GF-D8 (cell line): ENCODE measurements at places on chromosomes 3 and 15.

DNA sequence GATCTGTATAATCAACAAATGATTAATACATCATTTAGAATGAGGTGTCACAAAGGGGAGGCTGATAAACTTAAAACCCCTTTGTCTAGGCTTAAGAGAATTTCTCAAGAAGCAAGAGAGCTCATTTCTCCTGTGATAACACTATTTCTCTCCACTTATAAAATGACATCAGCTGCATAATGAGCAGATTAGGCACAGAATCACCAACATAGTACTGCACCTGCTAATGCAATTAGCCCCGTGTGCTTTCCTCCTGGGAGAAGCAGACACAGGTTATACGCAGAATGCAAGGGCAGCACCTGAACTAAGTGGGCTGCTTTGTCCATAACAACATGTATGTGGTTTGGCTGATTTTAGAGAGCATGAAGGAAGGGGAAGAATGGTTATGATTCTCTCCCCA, 515.3 kb upstream of the CFAP20DC start:
- DNase-seq, result no peak

DNA sequence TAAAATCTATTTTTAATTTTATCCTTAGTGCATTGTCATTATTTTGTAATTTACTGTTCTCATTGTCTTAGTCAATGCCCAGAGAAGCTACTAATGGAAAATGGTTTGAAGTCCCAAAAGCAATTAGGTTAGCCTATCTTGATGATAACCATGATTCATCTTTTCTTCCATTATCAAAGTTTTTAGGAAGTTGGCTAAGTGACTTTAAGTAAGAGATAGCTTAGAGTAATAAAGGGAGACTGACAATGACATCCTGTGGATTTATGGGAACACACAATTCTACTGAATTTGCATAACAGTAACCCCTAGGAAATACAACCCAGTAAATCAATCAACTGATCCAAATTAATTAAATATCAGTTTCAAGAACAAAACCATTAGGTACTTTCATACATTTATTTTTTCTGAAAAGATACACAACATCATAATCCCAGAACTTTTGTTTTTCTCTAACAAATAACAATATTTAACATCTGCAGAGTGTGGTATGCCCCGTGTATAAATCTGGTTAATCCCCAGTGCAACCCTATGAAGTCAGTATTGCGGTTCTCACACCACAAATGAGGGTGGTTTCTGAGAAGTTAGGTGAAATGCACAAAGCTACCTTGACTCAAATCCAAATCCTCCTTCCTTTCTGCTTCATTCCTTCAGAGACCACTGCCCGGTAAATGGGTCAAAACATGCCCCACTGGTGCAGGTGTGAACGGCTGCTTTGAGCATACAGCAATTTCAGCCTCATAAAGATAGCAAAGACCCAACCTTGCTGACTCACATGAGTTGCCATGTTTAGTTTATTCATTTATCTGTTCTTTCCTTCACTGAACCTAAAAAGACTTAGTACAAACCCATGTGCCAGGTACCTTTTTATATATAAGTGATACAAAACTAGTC, 202.1 kb downstream of the TBL1XR1 start:
- no peak for DNase-seq

DNA sequence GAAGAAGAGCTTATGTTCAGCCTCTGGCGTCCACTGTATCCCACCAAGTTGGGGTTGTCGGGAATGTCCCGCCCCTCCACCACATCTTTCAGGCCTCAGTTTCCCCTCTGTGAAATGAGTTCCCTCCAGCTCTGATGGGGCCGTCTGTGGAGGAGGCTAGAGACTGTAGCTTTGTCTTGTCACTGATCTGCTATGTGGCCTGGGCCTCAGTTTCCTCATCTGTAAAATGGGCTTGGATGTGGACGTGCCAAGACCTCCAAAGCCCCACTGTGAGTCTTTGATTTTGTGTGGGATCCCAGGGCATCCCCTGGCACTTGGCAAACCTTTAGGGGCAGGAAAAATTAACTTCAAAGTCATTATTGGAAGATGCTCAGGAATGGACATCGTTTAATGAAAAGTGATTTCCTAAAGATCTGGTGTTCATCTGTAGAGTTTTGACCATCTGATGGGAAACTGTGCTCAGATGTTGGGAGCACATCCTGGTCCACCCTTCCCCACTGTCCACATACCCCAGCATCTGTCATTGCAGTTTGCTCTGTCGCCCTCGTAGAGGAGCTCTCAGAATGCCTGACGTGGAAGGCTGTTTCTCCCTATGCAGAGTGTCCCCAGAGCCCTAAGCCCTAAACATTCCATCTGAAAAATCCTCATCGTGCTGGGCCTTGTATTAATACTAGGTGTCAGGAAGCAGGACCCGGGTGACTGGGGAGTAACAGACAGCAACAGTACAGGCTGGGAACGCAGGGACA, 28.5 kb downstream of the SLC6A6 start:
- DNase-seq, result no peak

DNA sequence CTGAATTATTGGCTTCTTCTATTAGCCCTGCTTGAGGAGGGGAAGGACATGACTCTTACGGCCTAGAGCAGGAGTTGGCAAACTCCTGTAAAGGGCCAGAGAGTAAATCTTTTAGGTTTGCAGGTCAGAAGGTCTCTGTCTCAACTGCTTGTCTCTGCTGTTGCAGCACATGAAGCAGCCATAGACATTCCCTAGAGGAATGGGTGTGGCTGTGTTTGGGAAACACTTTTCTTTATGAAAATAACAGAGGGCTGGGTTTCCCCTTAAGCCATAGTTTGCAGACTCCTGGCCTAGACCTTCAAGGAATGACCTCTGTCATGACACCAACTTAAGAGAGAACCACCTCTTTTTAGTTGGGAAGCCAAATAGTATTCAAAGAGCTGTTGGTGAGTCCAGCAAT, 10.3 kb downstream of the TRAK1 start:
- DNase-seq, result no peak

GRCh38 chr3:66029014-66029413, 9.7 kb downstream of the MAGI1 start:
- no peak for DNase-seq
